H1 (cell line): ENCODE measurements at places on chromosomes 2 and 18.

DNA sequence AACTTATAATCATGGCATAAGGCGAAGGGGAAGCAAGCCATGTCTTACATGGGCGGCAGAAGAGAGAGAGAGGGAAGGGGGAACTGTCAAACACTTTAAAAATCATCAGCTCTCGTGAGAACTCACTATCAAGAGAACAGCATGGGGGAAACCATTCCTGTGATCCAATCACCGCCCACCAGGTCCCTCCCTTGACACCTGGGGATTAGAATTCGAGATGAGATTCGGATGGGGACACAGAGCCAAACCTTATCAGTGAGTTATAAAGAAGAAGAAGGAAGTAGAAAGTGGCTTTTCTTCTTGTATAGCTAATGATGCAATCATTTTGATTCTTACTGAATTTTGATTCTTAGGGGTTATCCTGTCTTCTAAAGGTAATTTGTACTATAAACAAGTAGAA is 51.4 kb downstream of the SMCHD1 start:
- no peaks in the 10 kb centered on the region for H3K27me3 ChIP-seq
- no peak for DNase-seq
- H3K27ac ChIP-seq: no peak overlapping the region
- no peak overlapping the region for H3K4me3 ChIP-seq
- no peaks in the 10 kb centered on the region for H3K4me1 ChIP-seq

DNA sequence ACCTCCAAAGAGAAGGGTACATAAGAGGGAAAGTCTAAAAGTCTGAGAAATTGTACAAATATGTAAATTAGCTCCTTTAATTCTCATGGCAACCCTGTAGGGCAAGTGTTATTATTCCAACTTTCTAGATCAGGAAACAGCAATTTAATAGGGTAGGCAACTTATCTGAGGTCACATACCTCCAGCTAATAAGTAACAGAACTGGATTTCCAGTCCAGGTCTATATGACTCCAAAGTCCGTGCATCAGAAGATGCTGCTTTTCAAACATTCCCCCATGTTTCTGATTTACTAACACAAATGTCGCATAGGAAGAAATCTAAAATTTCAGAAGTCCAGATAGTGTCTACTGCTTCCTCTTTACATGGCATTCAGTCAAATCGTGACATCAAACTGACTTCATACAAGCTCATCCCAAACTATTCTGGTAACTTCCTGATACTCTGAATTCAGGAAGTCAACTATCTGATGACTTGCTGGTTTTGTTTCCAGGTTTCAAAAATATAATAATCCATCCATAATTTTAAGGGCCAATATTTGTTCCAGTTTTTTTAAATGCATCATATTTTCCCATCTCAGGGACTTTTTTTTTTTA is 419.3 kb upstream of the ACVR2A start:
- no peak for DNase-seq
- no peak overlapping the region for H3K27ac ChIP-seq
- no peaks in the 10 kb centered on the region for H3K36me3 ChIP-seq

DNA sequence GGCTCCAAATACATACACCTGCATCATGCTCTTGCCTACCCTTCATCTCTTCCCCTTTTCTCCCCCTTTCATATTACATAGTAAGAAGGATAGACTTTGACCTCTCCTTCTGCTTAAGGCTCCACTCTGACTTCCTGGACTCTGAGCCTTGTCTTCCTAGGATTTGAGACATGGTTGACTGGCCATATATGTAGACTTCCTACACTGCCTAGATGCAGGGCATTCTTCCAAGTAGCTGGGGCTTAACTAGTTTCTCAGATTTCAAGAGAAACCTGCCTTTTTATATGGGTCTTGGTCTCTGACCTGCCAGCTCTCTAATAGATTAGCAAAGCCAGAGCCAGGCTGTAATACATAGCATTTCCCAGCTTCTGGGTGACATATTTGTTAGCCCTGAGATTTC is 35.4 kb upstream of the CYP26B1 start:
- DNase-seq: no peak
- H3K4me3 ChIP-seq: no peak overlapping the region
- H3K36me3 ChIP-seq: no peaks in the 10 kb centered on the region
- H3K27ac ChIP-seq: no peak overlapping the region
- H3K27me3 ChIP-seq: no peaks in the 10 kb centered on the region

DNA sequence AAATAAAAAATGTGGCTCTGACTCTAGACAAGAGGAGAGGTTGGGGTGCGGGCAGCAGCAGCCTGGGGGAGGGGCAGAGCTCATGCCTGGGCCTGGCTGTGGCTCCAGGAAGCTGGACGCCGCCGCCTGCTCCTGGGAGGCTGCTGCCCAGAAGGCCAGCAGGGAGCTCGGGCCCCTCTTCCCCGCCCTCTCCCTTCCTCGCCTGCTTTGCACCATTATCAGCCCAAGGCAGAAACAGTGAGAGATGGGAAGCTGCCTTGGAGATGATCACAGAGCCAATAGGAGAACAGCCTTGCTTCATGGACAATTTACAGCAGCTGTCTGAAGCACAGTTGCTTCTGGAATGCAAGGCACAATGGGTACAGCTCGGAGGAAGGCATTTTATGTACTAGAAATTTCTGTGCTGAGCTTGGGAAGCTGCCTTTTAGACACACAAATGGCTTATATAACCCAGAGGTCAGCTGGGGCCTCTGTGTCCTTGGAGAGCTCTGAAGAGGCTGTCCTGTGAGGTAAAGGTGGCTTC is 55.3 kb upstream of the AFF3 start:
- H3K4me1 ChIP-seq: peaks cover 9% of the 10 kb centered on the region; the same call in 1 of the 2 replicates
- H3K27me3 ChIP-seq: no peaks in the 10 kb centered on the region

DNA sequence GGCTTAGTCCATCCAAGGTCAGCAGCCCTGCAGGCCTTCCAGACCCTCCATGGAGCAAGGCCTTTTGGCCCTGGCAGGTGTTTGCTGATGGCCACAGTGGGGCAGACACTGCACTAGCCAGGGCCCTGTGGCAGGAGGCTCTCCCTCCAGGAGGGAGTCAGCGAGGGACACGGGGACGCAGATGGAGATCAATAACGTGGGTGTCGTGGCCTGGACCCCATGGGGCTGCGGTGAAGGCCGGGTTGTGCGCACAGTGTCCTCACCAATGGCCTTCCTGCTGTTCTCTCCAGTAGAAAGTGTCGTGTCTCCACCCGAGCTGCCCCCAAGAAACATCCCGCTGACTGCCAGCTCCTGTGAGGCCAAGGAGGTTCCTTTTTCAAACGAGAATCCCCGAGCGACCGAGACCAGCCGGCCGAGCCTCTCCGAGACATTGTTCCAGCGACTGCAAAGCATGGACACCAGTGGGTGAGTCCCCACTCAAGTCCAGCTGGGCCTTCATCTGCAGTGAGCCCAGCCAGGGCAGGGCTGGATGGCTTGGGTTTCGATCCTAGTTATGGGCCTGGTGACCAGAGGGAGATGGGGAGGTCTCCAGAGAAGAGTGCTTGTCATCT is 65.4 kb downstream of the INPP5D start:
- DNase-seq: no peak
- H3K27me3 ChIP-seq: no peaks in the 10 kb centered on the region
- no peak overlapping the region for H3K4me3 ChIP-seq
- H3K36me3 ChIP-seq: no peaks in the 10 kb centered on the region
